ENCODE measurements at places on chromosomes 1 and 21.

- DNase-seq, result no peak
Measured at GRCh38 chr1:65213271-65214023, 65.4 kb downstream of the AK4 start.

DNA sequence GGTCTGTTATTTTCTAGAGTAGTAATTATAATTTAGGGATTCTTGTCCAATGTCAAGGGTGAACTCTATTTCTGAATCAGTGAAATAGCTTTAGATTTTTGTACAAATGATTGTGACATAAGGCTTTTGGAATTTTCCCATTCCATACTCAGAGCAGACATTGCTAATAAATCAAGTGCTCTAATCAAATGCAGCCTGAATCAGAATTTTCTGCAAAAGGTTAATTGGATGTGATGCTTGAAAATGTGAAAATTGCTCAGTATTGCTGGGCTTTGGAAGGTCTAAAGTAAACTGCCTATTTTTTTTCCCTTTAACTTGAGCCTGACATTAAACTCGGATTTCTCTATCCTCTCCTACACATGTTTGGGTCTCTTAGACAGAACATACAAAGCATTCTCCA lies 23.2 kb downstream of the SGIP1 start:
- no peak for DNase-seq

DNA sequence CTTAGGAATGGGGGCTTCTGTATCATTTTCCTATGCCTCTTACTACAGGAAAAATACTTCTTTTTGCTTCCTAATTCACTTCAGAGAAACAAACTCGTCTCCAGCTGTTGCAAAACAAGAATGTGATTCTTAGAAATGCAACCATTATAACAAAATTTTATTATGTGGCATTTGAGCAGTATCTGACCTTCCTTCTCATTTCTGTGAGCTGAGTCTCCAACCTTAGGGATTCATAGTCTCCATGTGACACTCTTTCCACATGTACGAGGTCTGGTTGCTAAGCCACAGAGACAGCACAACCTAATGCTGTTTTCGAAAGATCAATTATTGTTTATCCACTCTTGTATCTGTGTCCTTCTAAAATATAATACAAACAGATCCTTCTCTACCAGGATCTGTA lies 75.3 kb upstream of the RGS4 start:
- no peak for DNase-seq

DNA sequence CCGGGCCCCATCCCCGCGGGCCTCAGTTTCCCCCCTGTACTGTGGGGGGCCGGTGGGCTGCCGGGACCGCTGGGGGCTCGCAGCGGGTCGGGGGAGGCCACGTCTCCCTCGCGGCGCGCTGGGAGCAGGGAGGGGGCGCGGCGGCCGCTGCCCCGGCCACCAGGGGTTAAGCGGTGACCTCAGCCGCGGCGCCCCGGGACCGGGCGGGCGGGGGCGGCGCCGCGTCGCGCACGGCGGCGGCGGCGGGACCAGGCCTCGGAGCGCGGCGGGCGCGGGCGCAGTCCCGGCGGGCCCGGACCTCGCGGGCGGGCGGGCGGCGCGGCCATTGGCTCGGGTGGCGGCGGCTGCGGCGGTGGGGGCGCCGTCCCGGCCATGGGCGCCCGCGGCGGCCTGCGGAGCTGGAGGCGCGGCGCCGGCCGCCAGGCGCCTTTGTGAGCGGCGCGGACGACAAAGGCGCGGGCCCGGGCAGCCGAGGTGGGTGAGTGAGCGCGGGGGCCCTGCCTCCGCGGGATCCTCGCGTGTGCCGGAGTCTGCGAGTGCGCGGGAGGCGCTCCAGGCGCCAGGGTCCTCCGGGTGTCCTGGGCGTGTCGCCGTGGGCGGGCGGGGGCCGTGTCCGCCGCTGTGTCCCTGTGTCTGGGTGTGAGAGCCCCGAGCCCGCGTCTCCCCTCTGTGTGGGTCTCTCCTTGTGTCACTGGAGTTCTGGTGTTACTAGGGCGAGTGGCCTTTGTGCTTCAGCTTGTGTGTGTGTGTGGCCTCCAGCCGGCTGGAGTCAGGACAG lies at the start of gene ARHGEF10L:
ARHGEF10L (plus strand) TSS at position 222 of the 778 bp plus-strand sequence. CDS start 40,898 bp downstream, outside the sequence.
- DNase-seq, result no peak

DNA sequence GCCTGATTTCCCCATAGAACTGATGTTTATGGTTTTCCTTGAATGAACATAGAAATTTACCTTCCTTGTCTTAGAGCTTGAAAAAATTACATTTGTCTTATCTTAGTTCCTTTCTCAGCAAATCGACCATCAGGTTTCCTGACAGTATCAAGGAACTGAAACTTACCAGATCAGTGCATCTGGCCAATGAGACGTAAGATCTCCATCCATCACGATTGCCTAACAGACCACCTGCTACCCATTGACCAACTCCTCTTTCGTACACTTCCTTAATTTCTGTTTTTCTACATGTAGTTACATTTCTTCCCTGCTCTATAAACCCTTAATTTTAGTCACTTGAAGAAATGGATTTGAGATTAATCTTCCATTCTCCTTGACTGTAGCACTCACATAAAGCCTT lies 57.4 kb upstream of the TMPRSS15 start:
- DNase-seq, result no peak

DNA sequence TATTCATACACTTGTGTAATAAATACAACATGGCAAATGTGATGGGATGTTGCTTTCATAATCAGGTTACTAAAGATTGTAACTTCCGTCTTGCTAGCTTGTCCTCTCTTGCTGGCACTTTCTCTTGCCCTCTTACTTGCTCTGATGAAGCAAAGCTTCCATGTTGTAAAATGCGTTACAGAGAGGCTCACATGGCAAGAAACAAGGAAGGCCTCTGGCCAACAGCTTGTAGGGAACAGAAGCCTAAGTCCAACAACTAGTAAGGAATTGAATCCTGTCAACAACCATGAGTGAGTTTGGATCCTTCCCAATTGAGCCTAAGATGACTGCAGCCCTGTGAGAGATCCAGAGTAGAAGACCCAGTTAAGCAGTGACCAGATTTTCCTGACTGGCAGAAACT lies 15.4 kb downstream of the TMED5 start:
- no peak for DNase-seq

DNA sequence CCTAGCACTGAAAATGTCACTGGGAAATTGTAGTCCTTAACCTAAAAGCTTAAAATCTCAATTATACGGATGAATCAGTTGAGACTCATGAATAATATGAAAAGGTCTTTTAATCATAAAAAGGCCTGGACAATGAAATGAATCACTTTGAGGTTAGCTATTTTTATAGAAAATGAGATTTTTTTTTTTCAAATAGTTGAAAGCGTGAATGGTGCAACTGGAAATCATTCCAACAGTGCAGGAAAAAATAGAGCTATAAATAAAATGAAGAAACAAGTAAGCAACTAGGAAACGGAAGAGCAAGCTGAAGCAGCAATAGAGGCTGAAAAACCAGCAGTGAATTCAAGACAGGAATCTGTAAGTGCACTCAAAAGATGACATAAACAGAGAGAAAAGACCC lies 142.9 kb downstream of the BACH1 start:
- no peak for DNase-seq

DNA sequence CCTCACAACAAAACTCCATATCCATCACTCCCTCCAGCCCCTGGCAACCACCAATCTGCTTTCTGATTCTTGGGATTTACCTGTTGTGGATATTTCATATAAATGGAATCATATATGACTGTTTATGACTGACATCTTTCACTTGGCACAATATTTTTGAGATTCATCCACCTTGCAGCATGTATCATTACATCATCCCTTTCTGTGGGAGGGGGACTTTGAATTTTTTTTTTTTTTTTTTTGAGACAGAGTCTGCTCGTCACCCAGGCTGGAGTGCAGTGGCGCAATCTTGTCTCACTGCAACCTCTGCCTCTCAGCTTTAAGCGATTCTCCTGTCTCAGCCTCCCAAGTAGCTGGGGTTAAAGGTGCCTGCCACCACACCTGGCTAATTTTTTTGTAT lies 128.2 kb downstream of the ITSN1 start:
- DNase-seq, result no peak

DNA sequence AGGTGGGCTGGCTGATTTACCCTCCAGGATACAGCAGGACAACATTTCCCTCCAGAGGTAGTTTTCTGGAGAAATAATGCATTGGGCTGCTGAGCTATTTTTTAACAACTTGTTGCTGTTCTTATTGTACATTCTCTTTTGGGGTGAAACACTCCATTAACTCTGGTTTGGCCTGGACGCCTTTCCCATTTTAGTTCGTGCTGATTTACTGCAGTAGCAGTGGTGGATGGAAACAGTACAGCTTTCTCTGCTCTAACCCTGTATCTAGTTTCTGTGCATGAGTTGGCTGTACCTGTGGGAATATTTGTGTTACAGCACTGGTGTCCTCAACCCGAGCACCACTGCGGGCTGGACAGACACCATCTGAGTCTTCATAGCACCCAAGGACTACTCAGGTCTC lies 325.3 kb downstream of the ASTN1 start:
- DNase-seq, result no peak

GRCh38 chr21:36171336-36171735 lies 14.7 kb downstream of the DOP1B start:
- DNase-seq, result no peak

GRCh38 chr1:101302831-101303511 lies 66.2 kb downstream of the S1PR1 start:
- no peak for DNase-seq

- no peak for DNase-seq
Measured at GRCh38 chr1:234222561-234223280, 150.5 kb upstream of the COA6 start.

DNA sequence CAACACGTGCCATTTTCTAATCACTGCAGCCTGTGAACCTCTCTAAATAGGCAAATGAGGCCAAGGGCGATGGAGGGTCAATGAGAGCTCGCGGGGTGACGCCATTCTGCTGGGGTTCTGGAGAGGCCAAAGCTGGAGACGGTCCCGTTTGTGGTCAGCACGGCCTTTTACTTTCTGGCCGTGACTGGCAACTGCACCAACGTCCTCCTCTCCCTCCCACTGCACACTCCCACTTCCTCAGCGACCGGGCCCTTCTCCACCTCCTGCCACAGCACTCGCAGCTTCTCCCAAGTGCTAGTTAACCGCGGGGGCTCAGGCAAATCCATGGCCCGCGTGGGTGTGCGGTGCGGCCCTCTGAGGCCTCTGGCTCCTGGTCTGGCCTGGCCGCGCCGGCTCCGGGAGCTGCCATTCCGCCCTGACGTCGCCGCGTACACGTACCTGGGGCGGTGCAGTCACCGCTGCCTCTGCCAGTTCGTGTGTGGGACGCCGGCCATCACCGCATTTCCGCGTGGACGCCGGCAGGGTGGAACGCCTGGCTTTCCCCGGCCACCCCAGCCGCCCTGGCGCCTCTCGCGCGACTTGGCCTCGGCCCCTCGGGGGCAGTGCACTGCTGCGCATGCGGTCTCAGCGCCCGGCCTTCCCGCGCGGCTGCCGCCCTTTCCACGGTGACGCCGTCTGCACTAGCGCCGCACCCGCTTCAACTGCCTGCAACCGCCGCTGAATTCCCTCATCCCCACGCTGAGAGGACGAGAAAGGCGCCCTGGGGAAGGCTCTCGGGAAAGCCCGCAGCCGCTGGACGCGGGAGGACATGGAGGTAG lies 18.2 kb downstream of the OR2C3 start:
- DNase-seq, result no peak

GRCh38 chr21:36126208-36126565 lies 8.7 kb upstream of the CBR3 start:
- no peak for DNase-seq

DNA sequence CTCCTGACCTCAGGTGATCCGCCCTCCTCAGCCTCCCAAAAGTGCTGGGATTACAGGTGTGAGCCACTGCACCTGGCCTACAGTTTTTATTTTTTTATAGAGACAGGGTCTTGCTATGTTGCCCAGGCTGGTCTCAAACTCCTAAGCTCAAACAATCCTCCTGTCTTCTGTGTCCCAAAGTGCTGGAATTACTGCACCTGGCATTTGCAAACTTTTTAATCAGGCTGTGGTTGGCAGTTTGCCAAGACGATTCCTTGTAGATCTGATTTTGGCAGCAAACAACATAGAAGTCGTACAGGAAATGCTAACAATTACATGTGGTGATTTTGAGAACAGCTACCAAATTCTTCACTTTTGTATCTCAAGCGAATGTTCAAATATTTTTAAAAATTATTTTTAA lies 10.1 kb downstream of the RBP7 start:
- DNase-seq, result no peak

- peak; percentile 67 for DNase-seq
Measured at GRCh38 chr1:31422505-31423319, 9.7 kb downstream of the SERINC2 start.

DNA sequence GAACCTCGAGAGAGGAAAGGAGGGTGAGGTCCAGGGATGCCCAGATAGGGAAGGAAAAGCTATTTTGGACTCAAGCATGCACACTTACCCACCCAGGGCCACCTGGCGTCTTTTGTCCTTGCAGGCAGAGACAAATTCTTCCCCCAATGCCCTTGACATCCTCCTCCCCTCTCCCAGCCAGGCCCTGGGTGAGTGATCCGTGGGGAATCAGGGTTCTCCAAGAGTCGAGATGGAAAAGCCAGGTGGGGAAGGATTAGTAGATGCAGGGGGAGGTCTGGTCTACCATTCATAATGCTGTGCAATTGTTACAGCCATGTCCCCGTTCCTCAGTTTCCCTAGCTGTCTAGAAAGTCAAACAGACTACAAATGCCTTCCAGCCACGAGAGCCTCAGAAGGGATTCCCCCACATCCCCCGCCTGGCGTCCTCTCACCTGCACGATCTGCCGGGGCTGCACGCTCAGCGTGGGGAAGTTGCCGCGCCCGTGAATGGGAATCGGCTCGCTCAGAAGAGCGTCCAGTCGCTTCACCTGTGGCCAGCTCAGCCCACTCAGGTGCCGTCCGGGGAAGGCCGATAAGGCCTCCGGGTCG lies 580 bp downstream of the TENT5B start:
- DNase-seq, result no peak

GRCh38 chr1:23278717-23279116 lies 61.4 kb upstream of the HTR1D start:
- DNase-seq, result no peak

DNA sequence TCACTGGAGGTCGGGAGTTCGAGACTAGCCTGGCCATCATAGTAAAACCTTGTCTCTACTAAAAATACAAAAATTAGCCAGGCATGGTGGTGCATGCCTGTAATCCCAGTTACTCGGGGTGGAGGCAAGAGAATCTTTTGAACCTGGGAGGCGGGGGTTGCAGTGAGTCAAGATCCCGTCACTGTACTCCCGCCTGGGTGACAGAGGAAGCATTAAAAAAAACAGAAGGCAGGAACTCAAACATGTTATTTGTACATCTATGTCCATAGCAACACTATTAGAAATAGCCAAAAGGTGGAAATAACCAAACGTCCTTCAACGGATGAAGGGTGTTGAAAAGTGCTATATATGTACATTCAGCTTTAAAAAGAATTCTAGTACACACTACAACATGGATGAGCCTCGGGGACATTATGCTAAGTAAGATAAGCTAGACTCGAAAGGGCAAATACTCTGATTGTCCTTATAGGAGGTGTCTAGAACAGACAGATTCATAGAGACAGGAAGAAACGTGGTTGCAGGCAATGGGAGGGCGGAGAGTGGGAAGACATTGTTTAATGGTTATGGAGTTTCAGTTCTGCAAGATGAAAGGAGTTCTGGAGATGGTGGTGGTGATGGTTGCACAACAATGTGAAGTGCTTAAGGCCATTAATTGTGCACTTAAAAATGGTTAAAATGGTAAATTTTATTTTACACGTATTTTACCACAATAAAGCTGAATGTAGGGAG lies 19.2 kb downstream of the NLRP3 start:
- DNase-seq, result no peak

Data from anterior cingulate cortex (tissue), 58 donors.